Right renal cortex interstitium (tissue), 3 donors: ENCODE measurements at places on chromosomes 6 and 20. TPM values are rescaled to one million over a fixed set of nuclear protein-coding genes. Genes with fewer than 3 reads are reported as not detected.
A peak's percentile ranks its signal among the peaks of the same experiment; 100 is the strongest.

DNA sequence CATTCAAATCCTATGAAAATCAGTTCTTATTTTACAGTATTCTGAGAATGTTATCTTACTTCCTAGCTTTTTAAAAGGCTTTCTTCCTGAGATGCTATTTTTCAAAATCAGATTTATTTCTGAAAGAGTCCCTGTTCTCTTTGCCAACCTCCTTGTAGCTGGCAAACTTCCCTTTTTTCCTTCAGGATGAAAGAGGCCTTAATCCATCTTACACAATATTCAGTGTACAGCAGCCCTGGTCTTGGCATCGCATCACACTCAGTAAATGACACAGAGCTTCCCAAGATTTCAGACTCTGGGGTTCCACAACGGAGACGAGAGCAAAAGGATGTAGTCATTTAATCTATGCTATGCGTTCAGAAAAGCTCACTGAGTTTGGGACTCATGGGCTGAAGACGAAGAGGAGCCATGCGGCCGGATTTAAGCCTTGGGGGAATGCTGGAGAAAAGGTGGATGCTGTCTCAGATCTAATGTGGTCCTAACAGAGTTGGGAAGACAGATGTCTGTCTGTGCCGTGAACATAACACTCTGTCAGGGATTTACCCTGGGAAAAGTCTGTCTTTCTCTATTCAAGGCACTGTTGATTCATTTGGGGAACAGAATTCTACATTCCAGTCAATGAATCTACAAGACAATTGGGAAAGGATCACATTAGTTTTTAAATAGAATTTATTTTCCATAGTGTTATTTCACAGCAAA, 616.4 kb upstream of the AGPAT4 start:
- DNase-seq: no peak

GRCh38 chr20:19867940-19868371, 109.9 kb downstream of the RIN2 start:
- no peak for DNase-seq

SLC17A2 gene
- 0.35 TPM for polyA plus RNA-seq

- no peak for DNase-seq
Observed at GRCh38 chr6:1322156-1322555, 10.3 kb downstream of the FOXQ1 start.

DNA sequence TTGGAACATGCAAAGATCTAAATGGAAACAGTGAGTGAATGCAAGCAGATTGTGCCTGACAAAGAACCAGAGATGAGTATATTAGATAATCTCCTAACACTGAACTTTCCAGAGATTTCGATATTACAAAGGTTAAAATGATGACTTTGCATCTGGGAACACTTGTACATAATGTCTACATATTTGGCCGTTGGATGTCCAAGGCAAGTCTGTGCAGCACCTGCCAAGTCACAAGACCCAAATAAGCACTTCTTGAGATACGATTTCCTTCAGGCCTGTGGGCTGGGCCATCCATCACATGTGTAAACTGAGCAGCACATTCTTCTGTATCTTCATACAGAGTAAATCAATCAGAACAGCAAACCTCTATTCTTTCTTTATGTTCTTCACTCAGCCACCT, 32.5 kb upstream of the SMLR1 start:
- DNase-seq: no peak

DNA sequence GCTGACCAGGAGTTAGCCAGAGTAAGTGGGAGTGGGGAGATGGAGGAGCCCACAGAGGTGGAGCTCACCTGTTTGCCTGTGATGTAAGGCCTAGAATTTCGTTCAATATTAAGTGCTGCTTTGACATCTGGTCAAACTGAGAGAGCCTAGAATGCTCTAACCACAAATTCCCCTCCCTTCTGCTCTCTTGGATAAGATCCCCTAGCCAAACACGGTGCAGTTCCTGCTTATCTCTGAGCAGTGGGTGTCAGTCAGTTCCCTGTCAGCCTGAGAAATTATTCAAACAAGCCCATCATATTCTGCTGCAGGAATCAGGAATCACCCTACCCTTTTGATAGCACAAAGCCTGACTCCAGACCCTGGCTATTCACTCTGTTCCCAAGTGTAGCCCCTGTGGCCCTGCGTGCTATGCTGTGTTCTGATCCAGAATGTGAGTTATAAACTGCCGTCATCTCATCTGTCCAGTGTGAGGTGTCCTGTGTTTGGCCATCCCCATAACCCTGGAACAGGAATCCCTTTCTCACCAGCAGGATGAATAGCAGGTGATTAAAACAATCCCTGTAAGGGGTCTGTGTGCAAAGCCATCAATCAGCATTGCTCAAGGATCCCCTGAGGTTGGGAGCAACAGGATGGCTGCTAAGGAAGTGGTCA, 31.8 kb upstream of the ZNF133 start:
- DNase-seq: no peak

OR12D3 gene
- not detected for polyA plus RNA-seq

VSTM2L gene
- 1.3 TPM for polyA plus RNA-seq

- DNase-seq: no peak
Observed at GRCh38 chr6:11282245-11282644, 49.8 kb upstream of the NEDD9 start.

GRCh38 chr6:122116835-122117627, 282.4 kb upstream of the HSF2 start:
- DNase-seq: no peak

DNA sequence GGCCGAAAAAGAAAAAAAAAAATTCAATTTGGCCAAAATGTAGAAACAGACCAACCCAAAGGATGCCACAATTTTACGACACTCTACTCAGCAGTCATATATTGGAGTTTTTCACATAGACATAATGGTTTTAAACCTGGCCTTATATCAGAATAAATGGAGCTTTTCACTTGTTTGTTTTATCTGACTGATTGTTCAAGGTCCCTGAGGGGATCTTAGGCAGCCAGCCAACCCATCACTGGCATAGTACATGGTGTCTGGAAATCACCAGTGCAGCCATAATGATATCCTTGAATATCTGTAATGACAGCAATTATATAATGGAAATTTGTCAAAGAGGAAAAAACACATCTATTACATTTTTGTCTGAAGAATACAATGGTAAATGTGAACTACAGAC, 96.9 kb downstream of the PRSS35 start:
- DNase-seq: no peak

TFEB gene
- 8.4 TPM for polyA plus RNA-seq

GRCh38 chr20:46230801-46231282, 77.5 kb downstream of the CDH22 start:
- DNase-seq: peak; percentile 58

CLDN20 gene
- 0.75 TPM for polyA plus RNA-seq

E2F1 gene
- polyA plus RNA-seq: 11.0 TPM

CDH26 gene
- polyA plus RNA-seq: 0.75 TPM

- DNase-seq: no peak
Observed at GRCh38 chr6:156978948-156979347, 201.8 kb downstream of the ARID1B start.

DNA sequence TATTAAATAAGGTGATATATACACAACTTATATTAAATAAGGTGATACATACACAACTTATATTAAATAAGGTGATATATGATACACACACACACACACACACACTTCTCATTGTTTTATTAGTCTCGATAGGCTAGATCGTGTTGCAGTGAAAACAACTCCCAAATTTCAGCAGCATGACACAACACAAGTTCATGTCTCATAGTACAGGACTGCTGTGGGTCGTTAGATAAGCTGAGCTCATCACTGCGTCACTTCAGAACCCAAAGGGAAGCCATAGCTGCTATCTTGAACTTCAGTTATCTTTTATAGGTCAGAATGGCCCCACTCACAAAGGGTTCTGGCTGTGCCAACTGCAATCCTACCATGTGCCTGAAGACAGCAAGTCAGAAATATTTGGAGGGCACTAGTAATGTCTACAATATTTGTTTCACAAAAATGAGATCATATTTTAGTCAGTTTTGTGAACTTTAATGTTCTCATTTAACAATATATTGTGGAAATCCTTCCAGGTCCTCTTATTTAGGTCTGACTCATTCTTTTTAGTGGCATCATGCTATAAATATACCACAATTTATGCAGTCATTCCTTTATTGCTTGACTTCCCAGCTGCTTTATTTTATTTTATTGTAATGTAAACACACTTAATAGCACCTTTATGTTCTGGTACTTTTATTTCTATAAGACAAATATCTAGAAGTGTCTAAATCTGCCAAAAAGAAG, 290.2 kb downstream of the PHACTR1 start:
- no peak for DNase-seq

- no peak for DNase-seq
Observed at GRCh38 chr6:14743474-14744211, 502.2 kb upstream of the JARID2 start.

BRPF3 gene
- 43.8 TPM for polyA plus RNA-seq

DNA sequence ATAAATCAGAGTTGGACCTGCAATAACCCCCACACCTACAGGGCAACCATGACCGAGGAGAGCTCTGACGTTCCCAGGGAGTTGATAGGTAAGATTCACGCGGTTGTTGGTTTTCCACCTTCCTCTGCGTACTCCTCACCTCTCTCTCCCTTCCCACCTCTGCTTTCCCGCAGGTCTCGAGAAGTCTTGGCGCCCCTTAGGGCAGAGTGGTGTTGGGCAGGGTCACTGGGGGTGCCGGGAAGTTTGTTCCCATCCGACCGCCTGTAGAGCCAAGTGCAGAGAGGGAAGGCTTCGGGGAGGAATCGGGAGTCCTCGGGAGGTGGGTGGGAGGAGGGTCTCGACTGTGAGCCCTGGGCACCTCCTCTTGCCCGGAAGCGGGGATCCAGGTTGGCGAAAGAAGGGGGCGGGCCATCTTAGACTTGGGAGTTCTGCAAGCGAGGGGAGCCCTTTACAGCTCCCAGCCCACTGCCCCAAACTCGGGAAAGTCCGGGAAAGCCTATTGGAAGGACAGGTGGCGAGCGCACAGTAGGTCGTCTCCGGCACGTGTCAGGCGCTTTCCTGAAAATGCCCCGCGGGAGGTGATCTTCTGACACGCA, 672 bp downstream of the CARMIL1 start:
- DNase-seq: no peak

PCIF1 gene
- polyA plus RNA-seq: 47.1 TPM

GRCh38 chr6:70980727-70981126, 23.9 kb upstream of the B3GAT2 start:
- DNase-seq: no peak

DNA sequence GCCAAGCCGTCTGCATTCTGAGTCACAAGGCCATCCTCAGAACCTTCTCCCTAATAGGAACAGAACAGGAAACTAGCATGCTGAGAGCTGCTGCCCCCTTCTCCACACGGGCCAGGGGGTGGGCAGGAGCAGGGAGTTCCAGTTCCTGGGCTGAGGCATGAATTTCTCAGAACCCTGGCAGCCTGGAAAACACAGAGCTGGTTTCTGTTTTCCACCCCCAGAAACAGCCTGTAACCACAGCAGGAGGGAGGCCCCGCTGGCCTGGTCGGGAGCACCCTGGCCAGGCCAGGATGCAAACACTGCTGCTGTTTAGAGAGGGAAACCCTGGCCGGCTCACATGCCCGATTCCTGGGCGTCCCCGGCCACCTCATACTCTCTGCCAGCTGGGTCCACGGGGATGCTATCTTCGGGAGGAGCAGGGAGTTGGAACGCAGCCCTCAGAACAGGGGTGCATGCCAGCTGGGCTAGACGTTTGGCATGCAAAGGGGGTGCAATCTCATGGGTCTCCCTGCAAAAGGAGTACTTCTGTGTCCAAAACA, 130.1 kb downstream of the NFATC2 start:
- DNase-seq: no peak

GRCh38 chr6:154506991-154507898, 3.2 kb downstream of the CNKSR3 start:
- DNase-seq: no peak

- no peak for DNase-seq
Observed at GRCh38 chr6:33923857-33924514, 120.2 kb upstream of the MLN start.

DNA sequence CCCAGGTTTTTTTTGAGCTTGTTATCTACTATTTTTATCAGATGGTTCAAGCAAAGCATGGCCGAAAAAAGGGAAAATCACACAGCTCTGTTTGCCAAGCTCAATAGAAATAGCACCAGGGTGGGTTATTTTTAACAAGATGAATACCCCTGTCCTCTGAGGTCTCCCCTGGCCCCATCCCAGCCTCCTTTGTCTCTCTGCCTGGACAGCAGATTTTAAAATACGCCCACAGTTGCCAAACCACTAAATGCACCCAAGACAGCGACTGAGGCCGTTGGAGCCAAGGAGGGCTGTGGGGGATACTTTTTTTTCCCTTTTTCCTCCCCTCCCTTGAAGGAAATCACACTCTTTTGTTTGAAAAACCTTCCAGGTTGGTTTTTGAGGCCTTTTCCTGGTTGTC, 106.6 kb downstream of the VEGFA start:
- no peak for DNase-seq

PAX1 gene
- polyA plus RNA-seq: not detected
